Activated CD4-positive, alpha-beta T cell treated with anti-CD3 and anti-CD28 coated beads for 24 hours (primary cell): ENCODE measurements at places on chromosomes 13 and 19.

DNA sequence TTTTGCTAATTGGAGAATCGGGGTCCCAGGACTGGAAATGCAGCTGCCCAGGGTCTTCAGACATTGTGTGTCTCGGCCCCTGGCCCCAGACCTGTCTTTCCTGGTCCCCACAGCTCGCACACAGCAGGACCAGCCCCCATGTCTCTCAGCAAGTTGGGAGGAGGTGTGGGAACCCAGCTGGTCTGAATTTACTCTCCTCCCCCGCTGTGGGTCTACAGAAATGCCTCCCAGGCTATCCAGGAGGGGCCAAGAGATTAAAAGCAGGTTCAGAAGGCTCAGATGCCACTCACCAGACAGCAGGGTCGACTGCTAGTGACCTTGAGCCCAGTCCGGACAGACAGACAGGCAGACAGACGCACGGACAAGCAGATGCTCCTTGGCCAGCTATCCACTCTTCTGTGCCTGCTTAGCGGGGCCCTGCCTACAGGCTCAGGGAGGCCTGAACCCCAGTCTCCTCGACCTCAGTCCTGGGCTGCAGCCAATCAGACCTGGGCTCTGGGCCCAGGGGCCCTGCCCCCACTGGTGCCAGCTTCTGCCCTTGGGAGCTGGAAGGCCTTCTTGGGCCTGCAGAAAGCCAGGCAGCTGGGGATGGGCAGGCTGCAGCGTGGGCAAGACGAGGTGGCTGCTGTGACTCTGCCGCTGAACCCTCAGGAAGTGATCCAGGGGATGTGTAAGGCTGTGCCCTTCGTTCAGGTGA lies at the start of gene DAND5:
Gene DAND5, plus strand, starts transcription at position 285 of the 697 bp plus-strand sequence. Its CDS starts 85 bp downstream, at position 370.
- no peak for DNase-seq

DNA sequence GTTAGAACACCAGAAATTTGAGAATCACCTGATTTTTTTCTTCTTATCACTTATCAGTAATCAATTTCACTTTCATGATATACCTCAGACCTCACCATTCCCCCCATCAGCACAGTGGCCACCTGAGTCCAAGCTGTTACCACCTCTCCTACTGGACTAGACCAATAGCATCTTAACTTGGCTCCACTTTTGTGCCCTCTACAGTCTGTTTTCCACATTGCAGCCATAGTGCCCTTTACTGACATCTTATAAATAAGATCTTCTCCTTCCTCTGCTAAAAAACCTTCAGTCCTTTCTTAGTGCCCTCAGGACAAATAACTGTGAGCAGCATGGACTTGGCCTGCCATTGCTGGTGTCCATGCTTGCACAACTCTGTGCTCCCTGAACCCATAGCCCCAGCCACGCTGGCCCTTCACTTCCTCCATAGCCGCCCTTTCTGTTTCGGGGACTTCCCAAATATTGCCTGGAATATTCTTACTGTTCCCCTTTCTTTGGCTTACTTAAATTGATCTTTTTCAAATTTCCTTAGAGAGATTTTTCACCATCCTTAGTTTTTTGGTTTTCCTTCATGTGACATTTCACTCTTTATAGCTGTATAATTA lies 380.8 kb downstream of the LMO7 start:
- no peak for DNase-seq

DNA sequence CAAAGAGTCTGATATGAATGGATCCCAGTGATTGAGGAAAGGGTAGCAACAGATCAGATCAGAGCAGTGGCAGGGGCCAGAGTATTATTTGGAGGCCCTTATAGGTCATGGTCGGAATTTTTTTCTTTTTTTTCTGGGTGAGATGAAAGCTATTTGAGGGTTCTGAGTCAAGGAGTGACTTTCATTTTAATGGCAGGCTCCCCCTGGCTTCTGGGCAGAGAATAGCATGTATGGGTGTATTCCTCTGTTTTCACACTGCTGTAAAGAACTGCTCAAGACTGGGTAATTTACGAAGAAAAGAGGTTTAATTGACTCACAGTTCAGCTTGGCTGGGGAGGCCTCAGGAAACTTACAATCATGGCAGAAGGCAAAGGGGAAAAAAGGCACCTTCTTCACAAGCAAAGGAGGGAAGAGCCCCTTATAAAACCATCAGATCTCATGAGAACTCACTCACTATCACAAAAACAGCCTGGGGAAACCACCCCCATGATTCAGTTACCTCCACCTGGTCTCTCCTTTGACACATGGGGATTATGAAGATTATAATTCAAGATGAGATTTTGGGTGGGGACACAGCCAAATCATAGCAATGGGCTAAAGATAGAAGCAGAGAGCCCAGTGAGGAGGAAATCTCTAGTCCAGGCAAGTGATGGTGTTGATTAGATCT lies 3.0 kb upstream of the SLC6A16 start:
- no peak for DNase-seq

DNA sequence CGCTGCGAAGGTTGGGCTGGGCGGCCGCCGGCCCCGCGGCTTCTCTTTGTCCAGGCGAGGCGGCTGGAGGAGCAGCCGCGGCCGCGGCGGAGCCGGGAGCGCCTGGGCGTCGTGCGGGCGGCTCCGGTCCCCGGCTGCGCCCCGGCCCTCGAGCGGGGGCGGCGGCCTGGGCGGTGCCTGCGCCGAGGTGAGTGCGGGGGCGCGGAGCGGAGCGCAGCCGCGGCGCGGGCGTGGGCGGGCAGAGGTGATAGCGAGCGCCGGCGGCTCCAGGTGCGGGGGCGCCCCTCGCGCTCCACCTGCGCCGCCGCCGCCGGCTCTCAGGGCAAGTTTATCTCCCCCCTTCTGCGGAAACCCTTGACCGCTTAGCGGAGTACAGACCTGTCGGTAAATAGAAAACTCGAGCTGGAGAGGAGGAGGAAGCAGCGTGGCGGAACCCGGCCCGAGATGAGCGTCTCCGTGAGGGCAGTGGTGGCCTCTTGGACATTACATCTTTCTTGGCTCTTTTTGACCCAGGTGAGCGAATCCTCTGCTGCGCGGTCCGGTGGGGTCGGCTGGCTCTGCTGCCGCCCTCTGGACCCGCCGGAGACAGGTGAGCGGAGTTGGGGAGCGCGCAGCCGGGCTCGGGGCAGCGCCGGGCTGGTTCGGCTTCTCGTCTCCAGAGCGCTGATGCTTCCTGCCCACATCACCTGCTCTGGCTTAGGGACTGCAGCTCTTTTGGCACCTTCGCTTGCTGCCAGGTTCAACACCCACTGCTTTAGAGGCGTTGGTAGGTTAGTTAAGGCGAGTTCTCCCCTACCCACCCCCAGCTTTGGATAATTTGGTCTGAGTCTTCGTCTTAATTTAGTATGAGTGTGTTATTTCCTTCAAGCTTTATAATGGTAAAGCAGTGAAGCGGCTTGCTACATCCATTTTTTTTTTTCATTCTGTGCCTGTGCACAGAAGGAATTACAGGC lies at the start of gene MTUS2:
Gene MTUS2, plus strand, starts transcription at position 241 of the 953 bp plus-strand sequence.
- no peak for DNase-seq

GRCh38 chr13:113947311-113948033 lies 26.4 kb downstream of the C13orf46 start:
- no peak for DNase-seq

DNA sequence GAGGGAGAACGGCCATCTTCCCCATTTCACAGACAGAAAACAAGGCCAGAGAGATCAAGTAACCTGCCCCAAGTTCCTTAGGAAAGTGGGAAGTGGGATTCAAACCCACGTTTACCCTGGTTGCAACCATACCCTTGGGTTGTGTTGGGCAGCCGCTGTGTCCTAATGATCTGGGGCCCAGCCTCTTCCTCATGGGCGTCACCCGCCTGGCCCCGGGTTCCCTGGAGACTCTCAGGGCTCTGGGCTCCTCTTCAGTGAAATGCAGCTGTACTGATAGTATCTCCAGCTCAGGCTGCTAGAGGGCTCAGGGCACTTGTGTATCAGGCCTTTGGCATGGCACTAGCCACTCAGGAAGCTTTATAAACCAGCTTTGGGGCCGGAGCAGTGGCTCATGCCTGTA lies 9.8 kb downstream of the TMED1 start:
- no peak for DNase-seq
